Posterior cingulate gyrus (tissue), 11 donors: ENCODE measurements at places on chromosomes 7 and 10.

- no peak for DNase-seq
Measured at GRCh38 chr10:113856563-113856962, 2.1 kb downstream of the NHLRC2 start.

DNA sequence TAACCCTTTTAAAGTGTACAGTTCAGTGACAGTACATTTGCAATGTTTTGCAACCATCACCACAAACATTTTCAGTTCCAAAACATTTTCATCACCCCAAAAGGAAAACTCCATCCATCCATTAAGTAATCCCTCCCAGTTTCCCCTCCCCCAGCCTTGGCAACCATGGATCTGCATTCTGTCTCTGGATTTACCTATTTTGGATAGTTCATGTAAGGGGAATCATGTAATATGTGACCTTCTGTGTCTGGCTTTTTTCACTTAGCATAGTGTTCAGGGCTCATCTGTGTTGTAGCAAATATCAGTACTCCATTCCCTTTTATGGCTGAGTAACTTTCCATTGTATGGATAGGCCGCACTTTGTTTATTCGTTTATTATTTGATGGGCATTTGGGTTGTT lies 13.0 kb downstream of the PALD1 start:
- no peak for DNase-seq

DNA sequence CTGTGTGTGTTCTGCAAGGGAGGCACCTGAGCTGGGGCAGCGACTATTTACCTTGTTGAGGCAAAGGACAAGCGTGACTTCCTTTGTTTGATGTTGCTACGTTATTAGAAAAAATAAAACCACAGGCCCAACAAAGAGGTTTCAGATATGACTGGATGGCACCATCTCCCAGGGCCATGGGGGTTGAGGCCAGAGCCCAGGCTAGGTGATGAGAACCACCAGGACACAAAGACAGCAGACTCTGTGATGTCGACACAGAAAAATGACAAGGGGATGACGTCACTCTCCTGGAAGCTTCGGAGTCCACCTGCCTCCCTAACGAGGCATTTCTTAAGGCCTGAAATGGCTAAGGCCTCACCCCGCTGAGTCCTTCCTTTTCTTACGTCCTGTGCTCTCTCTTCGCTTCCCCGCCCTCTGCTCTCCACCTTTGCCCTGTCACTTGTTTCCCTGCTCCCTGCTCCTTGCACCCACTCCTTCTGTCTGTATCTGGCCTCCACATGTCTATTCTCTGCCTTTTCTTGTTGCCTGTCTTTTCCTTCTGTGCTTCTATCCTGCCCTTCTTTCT lies 83.0 kb upstream of the ADRB1 start:
- no peak for DNase-seq

GRCh38 chr7:115368998-115369397 lies 447.1 kb downstream of the MDFIC start:
- DNase-seq, result no peak

GRCh38 chr7:150734254-150734653 lies 3.0 kb upstream of the GIMAP5 start:
- no peak for DNase-seq
